H9 (cell line): ENCODE measurements at places on chromosomes 4 and X.

DNA sequence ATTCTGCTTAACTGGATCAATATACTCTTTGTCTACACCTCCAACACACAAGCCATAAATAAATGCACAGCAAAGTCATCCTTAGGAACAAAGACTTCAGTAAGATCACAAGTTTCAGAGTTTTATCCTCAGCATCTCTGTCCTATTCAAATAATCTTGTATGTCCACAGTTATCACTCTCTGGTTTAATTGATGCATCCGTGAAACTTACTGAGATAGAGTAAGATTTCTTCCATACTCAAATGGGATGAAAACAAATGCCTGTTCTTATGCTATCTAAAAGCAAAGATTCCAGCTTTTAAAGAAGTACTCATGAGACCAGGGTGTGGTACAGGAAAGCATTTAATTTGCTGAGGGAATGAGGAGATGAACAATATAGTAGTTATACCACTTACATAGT, 184.6 kb upstream of the SLC7A11 start:
- no peak overlapping the region for H3K4me3 ChIP-seq
- no peaks in the 10 kb centered on the region for H3K4me1 ChIP-seq
- no peak for DNase-seq
- no peaks in the 10 kb centered on the region; the same call in 1 of the 2 replicates for H3K36me3 ChIP-seq
- H3K27me3 ChIP-seq = no peaks in the 10 kb centered on the region

- no peak overlapping the region for H3K27ac ChIP-seq
- no peak overlapping the region for H3K4me3 ChIP-seq
- no peaks in the 10 kb centered on the region for H3K27me3 ChIP-seq
- DNase-seq = no peak
These were observed 32.7 kb downstream of the TMEM47 start for GRCh38 chrX:34624416-34624815.

DNA sequence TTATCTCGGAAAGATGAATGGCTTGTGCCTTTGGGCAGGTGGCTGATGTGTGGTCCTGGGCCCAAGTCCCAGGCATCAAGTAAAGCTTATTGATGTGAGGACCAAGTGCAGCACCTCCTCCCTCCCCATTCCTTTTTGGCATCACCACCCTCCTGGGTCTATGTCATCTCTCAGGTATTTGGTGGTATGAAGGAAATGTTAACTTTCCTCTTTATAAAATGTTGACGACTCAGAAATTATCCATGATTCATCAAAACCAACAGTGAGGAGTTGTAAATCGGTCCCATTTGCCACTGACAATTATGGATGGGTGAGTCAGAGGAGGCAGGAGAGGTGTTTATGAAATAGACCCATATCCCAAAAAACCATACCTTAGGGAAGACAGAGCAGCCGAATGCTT, 229.4 kb upstream of the GATB start:
- peaks cover 2% of the 10 kb centered on the region; the same call in 2 of the 3 replicates for H3K36me3 ChIP-seq
- no peak overlapping the region for H3K27ac ChIP-seq
- no peak overlapping the region for H3K4me3 ChIP-seq
- H3K27me3 ChIP-seq = no peaks in the 10 kb centered on the region
- DNase-seq = no peak
- H3K4me1 ChIP-seq = peaks cover 12% of the 10 kb centered on the region; the same call in 1 of the 2 replicates

DNA sequence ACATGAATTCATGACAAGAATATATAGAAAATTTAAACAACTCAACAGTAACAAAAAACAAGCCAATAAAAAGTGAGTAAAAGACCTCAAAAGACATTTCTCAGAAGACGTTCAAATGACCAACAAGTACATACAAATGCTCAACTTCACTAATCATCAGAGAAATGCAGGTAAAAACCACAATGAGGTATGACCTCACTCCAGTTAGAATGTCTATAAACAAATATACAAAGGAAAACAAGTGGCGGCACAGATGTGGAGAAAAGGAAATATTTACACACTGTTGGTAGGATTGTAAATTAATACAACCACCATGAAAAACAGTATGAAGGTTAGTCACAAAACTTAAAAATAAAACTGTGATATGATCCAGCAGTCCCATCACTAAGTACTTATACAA, 1033.1 kb downstream of the RAPGEF2 start:
- no peak overlapping the region for H3K27ac ChIP-seq
- H3K36me3 ChIP-seq = peaks cover 19% of the 10 kb centered on the region
- no peaks in the 10 kb centered on the region for H3K27me3 ChIP-seq
- no peaks in the 10 kb centered on the region; the same call in 1 of the 2 replicates for H3K4me1 ChIP-seq
- H3K4me3 ChIP-seq = no peak overlapping the region

DNA sequence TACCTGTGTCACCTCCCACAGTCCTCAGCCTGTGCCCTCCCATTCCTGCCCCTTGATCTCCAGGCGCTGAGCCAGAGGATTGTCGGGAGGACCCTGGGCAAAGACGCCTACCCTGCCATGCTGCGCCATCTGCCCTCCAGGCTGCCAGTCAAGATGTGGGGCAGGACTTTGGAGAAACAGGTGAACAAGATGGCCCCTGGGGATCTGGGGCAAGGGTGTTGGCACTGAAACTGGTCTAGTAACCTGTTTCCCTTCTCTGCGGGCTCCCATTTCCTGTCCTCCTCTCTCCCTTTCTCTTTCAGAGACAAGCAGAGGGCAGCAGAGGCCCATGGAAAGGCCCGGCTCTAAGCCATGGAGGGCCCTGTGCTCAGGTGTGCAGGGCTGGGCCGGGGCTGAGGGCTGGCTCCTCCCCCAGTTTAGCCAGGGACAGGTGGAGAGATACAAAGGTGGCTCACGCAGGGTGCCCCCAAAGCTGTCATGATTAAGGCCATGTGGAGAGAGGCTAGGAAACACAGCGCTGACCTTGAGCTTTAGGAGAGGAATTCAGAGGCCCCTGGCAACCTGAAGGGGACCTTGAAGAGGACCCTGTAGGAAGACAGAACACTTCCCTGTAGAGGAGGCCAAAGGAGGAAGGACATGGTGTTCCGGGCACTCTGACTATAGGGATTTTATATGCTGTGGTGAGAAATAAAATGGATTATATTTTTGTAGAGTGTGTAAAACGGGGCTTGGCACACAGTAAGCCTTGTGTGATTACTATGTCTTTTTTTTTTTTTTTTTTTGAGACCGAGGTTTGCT, at the start of gene GLOD5:
Gene GLOD5, plus strand, starts transcription at position 74 of the 798 bp plus-strand sequence. Its CDS starts 44 bp downstream, at position 118.
- no peaks in the 10 kb centered on the region for H3K27me3 ChIP-seq
- H3K4me1 ChIP-seq = no peaks in the 10 kb centered on the region
- H3K4me3 ChIP-seq = peak within 1 kb of the TSS; percentile 68
- DNase-seq = peak; percentile 85
- no peaks in the 10 kb centered on the region for H3K36me3 ChIP-seq
- H3K27ac ChIP-seq = no peak within 1 kb of the TSS

DNA sequence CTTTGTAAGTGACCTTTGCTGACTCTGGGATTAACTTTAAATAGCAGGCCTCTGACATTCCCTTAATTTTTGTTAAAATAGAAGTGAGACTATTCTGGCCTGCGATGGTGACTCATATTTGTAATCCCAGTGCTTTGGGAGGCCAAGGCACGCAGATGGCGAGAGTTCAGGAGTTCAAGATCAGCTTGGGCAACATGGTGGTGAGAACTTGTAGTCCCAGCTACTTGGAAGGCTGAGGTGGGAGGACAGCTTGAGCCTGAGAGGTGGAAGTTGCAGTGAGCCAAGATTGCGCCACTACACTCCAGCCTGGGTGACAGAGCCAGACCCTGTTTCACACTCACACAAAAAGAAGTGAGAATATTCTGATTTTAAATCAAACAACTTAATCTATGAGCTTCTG, 27.3 kb downstream of the ZNF330 start:
- no peak for DNase-seq
- no peak overlapping the region for H3K27ac ChIP-seq
- no peaks in the 10 kb centered on the region for H3K36me3 ChIP-seq

GRCh38 chr4:146469022-146469421, 52.7 kb downstream of the SLC10A7 start:
- H3K36me3 ChIP-seq = no peaks in the 10 kb centered on the region
- no peaks in the 10 kb centered on the region for H3K4me1 ChIP-seq

DNA sequence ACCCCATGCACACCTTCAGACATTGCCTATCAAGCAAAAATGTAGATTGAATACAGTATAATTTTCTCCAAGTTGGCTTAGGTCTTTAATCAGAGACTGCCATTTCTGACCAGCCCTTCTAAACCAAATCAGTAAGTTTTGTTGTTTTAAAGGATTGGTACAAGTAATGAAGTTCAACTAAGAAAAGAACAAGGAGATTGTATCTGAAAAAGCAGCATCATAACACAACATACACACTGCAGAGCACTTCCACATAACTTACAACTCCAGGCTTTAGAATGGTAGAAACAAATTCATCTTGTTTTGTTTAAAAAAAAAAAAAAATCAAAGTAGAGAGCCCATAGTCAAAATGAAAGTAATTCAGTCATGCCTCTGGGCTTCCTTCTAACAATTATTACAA, 16.1 kb upstream of the AMBN start:
- no peak for DNase-seq
- H3K4me3 ChIP-seq = no peak overlapping the region
- no peaks in the 10 kb centered on the region for H3K36me3 ChIP-seq
- H3K27me3 ChIP-seq = no peaks in the 10 kb centered on the region
- no peaks in the 10 kb centered on the region for H3K4me1 ChIP-seq
- H3K27ac ChIP-seq = no peak overlapping the region

DNA sequence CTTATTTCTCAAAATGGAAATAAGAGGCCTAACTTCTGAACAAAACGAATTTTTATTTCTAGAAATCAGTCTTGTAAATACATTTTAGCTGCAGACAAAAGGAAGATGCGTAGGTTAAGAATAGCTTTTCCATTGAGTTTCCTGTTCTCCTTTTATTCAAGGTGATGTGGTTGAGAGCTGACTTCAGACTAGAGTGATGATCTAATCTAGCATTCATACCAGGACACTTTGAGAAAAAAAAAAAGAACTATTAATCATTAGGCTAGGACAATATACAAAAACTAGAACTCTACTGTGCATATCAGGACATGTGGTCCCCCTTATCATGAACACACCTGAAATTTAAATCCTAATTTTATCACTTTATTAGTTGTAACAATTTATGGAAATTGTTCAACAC, 884.5 kb upstream of the EPHA5 start:
- no peaks in the 10 kb centered on the region for H3K36me3 ChIP-seq
- no peak overlapping the region for H3K27ac ChIP-seq
- no peak overlapping the region for H3K4me3 ChIP-seq
- no peaks in the 10 kb centered on the region for H3K4me1 ChIP-seq
